ENCODE measurements at places on chromosomes 7 and 10. TPM values are rescaled to one million over a fixed set of nuclear protein-coding genes. Genes with fewer than 3 reads are reported as not detected.

The SUGCT gene
- 0.43 TPM for total RNA-seq

The SFTPA2 gene
- total RNA-seq = not detected

The SEMA3E gene
- total RNA-seq = not detected

The ADAP1 gene
- total RNA-seq = 62.8 TPM

The GOLGA7B gene
- 0.34 TPM for total RNA-seq

The LRIT1 gene
- total RNA-seq = not detected

The EMX2 gene
- not detected for total RNA-seq

The GLI3 gene
- total RNA-seq = not detected

The PNLIPRP2 gene
- not detected for total RNA-seq

The SFMBT2 gene
- 27.7 TPM for total RNA-seq

The CUEDC2 gene
- total RNA-seq = 67.5 TPM

The NEUROD6 gene
- not detected for total RNA-seq

The LRRD1 gene
- total RNA-seq = 0.09 TPM

The KCNH2 gene
- total RNA-seq = 0.41 TPM

The TMEM176A gene
- not detected for total RNA-seq

The LDB3 gene
- total RNA-seq = not detected

The ADAM22 gene
- total RNA-seq = 4.0 TPM

The HOXA11 gene
- not detected for total RNA-seq

The TBX20 gene
- 0.11 TPM for total RNA-seq

The PDK4 gene
- total RNA-seq = not detected

The ABCB1 gene
- 1.9 TPM for total RNA-seq

The FIGNL1 gene
- total RNA-seq = 42.5 TPM

The ZNF32 gene
- total RNA-seq = 12.9 TPM

The EPHB6 gene
- 3.0 TPM for total RNA-seq

The AS3MT gene
- total RNA-seq = 0.50 TPM

The AKR1C3 gene
- total RNA-seq = 0.34 TPM

The OLAH gene
- not detected for total RNA-seq

The TYSND1 gene
- total RNA-seq = 13.6 TPM

The MYH16 gene
- total RNA-seq = not detected

The HOXA6 gene
- total RNA-seq = not detected

The TRIP6 gene
- 38.5 TPM for total RNA-seq

The TRIM73 gene
- total RNA-seq = 6.4 TPM

The PCLO gene
- not detected for total RNA-seq

The HOXA4 gene
- total RNA-seq = not detected

Data from activated T-helper 2 cell treated with anti-CD3 and anti-CD28 coated beads, Interferon-gamma antibody, Interleukin-2, Interleukin-4, amounts not matched to agents 10 μg/mL and 5 μg/mL and 100 μg/mL, durations not matched to agents 14 hours and 24 hours and 36 hours (primary cell).